ENCODE measurements at places on chromosomes 12 and 14.

DNA sequence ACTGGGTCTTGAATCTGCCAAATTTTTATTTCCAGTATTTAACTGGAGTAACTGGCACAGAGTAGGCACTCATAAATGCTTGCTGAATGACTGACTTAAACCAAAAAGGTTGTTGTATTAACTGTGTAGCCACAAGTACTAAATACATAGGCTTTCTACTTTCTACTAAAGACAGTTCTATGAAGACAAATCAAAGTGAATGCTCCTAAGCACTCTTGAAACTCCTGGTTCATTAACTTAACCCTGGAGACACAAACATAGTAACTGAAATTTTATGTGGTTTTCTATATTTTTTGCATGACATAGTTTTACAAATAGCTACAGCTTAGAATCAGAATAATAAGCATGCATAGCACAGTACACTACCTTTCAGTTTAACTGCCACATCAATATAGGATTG, 70.4 kb downstream of the TXNDC16 start:
- no peak for DNase-seq

- no peak for DNase-seq
Observed at GRCh38 chr12:72521326-72521725, 249.2 kb downstream of the TRHDE start.

GRCh38 chr12:104049903-104050356, at the start of gene GLT8D2:
TSS of gene GLT8D2 (minus strand) at chr12:104050187. CDS start at chr12:104019648, 30,539 bp downstream.
- no peak for DNase-seq

DNA sequence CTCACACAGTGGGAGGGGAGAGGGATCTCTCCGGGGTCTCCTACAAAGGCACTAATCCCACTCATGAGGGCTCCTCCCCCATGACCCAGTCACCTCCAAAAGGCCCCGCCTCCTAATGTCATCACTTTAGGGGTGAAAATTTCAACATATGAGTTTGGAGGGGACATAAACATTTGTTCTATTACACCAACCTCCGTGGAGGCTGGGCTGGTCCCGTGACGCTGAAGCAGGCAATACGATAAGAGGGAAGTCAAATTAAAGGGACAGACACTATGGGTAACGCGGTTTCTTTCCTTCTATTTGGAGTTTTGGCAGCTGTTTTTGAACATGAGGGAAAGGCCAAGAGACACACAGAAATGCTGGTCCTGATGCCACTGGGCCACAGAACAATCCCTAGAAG, 175.7 kb upstream of the VASH1 start:
- DNase-seq, result no peak

DNA sequence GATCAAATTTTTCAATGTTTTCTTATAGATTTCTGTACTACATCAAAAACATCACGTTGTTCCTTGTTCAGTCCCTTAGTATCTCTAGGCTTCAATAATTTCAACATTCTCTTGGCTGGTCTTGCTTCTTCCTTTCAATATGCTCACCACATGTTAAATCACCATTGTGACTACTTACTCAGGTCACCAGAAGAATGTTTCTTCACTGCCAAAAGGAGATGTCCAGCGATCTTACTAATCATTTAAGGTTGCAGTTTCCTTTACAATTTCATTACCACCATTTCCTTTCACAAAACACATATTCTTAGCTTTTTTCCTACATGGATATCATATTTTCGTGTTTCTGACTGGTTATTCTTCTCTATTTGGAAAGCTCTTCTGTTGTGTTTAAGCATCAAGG, 363.8 kb downstream of the NAV3 start:
- DNase-seq, result no peak

GRCh38 chr12:47725893-47726292, 603 bp upstream of the ENDOU start:
- DNase-seq, result no peak

GRCh38 chr14:90379106-90379505, 17.7 kb upstream of the CALM1 start:
- no peak for DNase-seq

DNA sequence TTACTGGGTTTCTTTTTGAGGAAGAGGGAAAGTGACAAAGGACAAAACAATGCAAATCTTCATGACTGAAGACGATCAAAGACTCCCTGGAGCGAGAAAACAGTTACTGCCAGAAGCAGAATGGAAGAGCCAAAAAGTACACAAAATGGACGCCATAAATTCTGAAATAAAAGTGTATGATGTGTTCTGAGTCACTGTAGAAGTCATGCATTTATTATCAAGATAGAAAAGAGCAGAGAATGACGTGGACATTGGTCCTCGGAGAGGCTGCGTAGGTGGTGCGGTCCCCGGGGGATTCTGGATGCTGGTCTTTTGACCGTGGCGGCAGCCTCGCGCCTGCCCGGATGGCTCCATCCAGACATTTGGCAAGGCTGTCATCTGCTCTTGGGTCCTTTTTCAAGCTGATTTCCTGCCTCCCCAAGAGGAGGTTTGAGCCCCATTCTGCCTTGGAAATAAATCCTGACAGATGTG, 52.8 kb downstream of the C14orf132 start:
- DNase-seq, result no peak

DNA sequence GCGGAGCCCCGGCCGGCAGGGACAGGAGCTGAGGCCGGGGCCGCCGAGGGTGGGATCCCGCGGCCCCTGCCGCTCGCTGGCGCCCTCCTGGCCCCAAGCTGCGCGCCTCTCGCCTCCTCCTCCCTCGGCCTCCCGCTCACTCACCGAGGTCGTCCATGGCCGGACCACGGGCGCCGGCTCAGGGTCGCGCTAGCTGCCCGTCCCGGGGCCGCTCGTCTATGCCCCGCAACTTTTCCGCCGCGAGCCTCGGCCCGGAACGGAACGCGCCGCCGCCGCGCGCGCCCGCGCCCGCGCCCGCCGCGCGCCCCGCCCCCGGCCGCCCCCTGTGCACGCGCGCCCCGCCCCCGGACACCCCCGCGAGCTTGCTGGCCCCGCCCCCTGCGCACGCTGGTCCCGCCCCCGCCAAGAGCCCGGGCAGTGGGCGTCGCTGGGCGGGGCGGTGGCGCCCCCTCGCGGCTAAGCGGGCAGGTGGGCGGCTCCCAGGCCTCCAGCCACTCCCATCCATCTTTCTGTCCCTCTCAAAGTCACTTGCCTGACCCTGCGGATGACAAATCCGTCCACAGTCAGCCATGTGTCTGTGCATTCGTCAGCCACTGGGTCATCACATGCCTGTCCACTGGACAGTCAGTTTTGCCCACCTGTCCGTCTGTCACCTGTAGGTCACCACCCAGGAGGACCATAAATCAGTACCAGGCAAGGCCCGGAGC, at the start of gene PXN:
PXN (minus strand) TSS at position 258 of the 707 bp plus-strand sequence; CDS start at position 157, 101 bp downstream.
- peak; percentile 82 for DNase-seq

- no peak for DNase-seq
Observed at GRCh38 chr12:104182144-104182543, 33.4 kb upstream of the TXNRD1 start.

DNA sequence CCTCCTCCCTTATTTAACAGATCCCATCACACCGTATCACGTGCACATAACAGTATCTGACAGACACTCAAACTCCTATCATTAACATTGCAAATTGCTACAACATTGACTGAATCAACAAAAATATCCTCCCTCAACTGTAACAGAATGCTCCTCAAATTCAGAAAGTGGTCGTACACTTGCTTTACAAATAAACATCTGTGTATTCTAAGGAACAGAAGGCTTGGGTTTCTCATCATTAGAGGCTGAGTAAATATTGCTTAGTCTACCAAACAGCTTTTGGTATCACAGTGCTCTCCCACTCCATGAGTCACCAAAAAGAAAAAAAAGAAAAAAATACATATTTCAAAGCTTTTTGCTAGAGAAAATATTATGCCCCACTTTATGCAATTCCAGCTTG, 23.9 kb downstream of the FERMT2 start:
- peak; percentile 63 for DNase-seq

GRCh38 chr14:65281991-65282895, 130.3 kb upstream of the FUT8 start:
- DNase-seq, result no peak

- no peak for DNase-seq
Observed at GRCh38 chr12:129911428-129912049, 7.7 kb upstream of the TMEM132D start.

DNA sequence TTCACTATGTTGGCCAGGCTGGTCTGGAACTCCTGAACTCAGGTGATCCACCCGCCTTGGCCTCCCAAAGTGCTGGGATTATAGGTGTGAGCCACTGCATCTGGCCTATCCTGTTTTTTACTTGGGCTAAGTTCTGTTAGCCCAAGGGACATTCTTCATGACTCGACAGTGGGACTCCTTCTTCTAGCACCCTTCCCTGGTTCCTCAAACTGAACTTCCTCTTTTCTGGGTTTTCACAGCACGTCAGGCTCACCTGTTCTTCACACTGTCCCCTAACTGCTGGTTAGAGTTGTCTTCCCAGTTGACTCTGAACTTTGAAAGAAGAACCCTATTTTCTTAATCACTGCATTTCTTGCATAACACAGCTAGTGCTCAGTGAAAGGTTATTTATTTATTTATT, 22.5 kb downstream of the CABP1 start:
- DNase-seq, result no peak

DNA sequence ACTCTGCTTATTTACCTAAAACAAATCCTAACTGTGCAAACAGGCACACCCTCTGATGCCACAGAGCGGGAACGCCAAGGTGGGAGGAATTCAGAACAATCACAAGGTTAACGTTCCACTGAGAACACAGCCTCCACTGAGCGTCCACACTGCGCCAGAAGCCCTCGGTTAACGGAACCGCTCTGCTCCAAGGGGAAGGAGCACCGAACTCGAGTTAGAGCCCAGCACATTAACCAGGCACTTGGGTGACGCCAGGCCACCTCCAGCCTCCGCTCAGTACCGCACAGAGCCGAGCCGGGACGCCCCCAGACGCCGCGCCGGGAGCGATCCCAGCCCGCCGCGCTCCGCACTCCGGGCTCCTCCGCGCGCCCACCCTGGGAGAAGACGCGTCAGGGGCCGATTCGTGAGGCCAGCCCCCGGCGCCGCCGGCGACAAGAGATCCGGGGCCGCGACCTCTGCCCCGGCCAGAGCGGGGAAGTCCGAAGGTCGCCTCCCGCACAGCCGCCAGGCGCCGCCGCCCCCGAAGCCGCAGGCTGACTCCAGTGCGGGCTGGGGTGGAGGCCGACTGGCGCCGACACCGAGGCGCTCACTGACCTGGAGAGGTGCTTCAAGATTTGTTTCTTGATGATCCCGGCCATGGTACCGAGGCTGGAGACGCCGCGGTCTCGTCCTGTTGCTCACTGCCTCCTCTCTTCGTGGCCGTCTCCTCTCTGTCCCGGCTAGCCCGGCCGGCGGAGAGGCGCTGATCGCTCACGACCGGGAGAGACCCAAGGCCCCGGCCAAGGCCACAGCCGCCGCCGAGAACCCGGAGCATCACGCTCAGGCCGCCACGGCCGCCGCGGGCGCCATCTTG, 450 bp downstream of the BLTP3B start:
- DNase-seq, result no peak

- DNase-seq, result no peak
Observed at GRCh38 chr12:1844661-1845409, 24.5 kb downstream of the LRTM2 start.

DNA sequence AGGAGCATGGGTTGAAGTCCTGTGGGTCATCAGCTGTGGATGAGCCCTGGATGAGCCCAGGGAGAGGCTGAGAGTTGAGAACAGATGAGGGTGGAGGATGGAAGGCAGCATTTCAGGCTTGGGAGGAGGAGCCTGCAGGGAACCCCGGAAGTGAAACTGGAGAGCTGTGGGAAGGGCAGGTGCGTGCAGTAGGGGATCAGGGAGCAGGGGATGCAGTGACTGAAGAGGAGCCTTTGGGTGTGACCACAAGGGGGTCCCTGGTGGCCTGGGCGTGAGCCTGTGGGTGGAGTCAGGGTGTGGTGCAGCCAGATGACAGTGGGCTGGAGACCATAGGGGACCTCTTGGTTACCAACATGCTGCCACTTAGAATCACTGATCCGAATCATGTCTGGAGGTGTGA, 115.5 kb downstream of the PAPOLA start:
- no peak for DNase-seq

- DNase-seq, result peak; percentile 53
Observed at GRCh38 chr14:69845787-69846186, 33.4 kb upstream of the SMOC1 start.

GRCh38 chr14:93073910-93074769, 41.6 kb downstream of the ITPK1 start:
- DNase-seq, result no peak

DNA sequence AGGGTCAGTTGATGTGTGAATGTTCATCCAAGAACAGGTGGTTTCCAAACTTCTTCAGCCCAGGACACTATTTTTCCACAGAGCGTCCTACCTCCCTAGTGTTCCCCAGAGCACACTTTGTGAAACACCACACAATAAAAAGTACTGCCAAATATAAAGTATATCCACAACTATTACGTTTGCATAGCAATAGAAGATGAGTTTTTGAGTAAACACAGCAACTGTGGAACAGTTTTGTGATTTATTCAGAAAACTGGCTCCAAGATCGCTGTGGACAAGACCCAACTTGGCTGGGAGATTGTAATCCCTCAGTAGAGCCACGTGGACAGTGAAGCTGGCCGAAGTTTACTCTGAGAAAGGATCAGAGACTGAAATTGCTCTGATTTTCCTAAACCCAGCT, 14.5 kb upstream of the MAP1LC3B2 start:
- DNase-seq, result no peak

GRCh38 chr14:53767566-53767965, 189.1 kb downstream of the BMP4 start:
- no peak for DNase-seq

GRCh38 chr12:127245009-127245408, 1022.0 kb upstream of the TMEM132C start:
- no peak for DNase-seq

GRCh38 chr12:32482226-32482625, 82.9 kb downstream of the FGD4 start:
- peak; percentile 64 for DNase-seq

GRCh38 chr12:123389560-123390351, 5.8 kb downstream of the KMT5A start:
- no peak for DNase-seq

DNA sequence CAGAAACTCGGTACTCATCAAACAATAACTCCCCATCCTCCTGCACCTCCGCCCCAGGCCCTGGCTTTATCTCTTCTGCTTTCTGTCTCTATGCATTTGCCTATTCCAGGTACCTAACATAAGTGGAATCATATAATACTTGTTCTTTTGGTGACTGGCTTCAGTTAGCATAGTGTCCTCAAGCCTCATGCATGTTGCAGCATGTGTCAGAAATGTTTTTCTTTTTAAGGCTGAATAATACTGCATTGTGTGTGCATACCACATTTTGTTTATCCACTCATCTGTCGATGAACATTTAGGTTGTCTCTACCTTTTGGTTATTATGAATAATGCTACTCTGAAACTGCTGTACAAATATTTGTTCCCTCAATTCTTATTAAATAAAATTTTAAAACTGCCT, 117.1 kb downstream of the KICS2 start:
- no peak for DNase-seq

GRCh38 chr14:71523630-71524319, 408.5 kb upstream of the RGS6 start:
- DNase-seq, result no peak

DNA sequence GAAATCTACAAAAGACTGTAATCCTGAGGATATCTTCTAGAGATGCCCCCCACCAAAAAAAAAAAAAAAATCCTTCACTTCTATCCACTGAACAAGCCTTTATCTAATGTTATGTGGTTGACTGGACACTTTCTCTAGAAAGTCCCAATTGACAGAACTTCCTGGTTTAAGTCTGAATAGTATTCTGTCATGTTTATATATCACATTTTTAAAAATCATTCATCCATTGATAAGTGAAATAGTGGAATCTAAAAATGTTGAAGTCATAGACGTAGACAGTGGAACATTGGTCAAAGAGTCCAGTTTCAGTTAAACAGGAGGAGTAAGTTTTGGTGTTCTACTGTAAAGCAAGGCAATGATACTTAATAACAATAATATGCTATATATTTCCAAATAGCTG, 297.0 kb downstream of the SSPN start:
- no peak for DNase-seq

- no peak for DNase-seq
Observed at GRCh38 chr14:99874306-99874705, 81.1 kb downstream of the EML1 start.

Measured in NCI-H446 (cell line).